Type B pancreatic cell (in vitro differentiated cells): ENCODE measurements at places on chromosomes 6 and 20. TPM values are rescaled to one million over a fixed set of nuclear protein-coding genes. Genes with fewer than 3 reads are reported as not detected.

DNA sequence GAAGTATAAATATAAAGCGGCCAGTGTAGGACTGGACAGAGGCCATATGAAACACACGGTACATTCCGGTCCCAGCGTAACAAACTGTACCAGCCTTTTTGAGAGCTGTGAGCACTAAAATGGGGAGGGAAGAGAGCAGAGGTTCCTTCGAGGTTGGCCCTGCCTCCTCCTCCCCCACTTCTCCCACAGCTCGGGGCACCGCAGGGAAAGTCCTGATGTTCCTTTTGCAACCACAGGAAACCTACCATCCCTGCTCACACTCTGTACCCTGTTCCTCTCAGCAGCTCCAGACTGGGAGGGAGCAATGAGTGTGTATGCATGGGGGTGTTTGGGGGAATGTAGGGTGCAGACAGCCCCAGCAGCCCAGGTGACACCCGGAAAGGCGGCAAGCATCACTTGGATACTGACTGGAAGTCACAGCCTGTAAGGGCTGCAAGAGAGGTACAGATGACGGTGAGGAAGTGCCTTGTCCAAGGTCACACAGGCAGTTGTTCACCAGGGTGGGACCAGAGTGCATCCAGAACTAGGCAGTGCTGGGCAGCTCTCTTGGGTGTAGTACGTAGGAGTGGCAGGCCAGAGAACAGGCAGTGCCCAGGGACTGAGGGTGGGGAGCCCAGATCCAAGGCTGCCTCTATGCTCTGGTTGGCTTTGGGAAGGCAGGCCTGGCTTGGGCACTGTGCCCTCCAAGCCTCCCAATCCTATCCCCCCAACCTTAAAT lies 11.0 kb upstream of the ARMC12 start:
- DNase-seq, result no peak
- H3K27me3 ChIP-seq, result peaks cover 16% of the 10 kb centered on the region
- H3K27ac ChIP-seq, result peak overlapping the region; percentile 81
- H3K4me3 ChIP-seq, result peak overlapping the region; percentile 83
- no peaks in the 10 kb centered on the region for H3K36me3 ChIP-seq

DNA sequence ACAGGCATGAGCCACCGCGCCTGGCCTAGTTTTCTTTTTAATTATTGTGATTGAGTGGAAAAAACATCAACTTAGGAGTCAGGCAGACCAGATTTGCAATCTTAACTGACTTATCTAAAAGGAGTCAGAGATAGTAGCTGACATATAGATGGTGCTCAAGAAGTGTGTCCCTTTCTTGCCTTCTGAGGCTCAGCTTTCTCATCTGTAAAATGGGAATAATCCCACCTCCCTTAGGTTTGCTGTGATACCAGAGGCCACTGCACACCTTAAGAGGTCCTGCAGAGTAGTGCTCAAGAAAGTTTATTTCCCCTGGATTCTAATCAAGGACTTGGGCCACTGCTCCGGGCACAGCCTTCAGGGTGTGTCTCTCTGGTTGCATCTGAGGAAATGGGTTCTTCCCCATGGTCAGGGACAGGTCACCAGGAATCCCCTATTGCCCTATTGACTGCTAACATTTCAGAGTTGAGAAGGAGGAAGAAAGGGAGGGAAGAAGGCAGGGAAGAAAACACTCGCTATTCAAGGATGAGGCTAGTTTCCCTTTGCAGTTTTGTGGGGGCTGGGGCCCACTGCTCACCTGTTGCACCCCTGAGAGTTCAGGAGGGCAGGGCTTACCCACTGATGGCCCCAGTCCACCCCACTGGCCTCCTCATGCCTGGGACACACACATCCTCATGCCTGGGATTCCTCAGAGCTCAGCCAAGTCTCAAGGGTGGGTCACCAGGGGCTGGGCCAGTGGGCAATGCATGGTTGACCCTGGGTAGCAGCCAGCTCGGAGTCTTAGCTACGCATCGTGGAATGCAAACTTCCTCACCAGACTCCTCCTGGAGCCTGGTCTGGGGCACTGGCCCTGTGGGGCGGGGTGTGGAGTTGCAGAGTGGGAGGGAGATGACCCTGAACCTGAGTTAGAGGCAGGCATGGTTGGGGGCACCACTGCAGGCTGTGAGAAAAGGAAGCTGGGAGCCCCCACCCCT lies 21.2 kb downstream of the C6orf132 start:
- DNase-seq, result no peak
- peaks cover 4% of the 10 kb centered on the region for H3K36me3 ChIP-seq
- no peaks in the 10 kb centered on the region for H3K27me3 ChIP-seq
- peak overlapping the region; percentile 55 for H3K27ac ChIP-seq

GRCh38 chr6:1849691-1850090 lies 240.0 kb downstream of the FOXC1 start:
- no peak for DNase-seq
- H3K36me3 ChIP-seq, result peaks cover 8% of the 10 kb centered on the region
- H3K27ac ChIP-seq, result no peak overlapping the region
- H3K4me3 ChIP-seq, result no peak overlapping the region
- H3K27me3 ChIP-seq, result peaks cover 19% of the 10 kb centered on the region
- H3K4me1 ChIP-seq, result peaks cover 20% of the 10 kb centered on the region

- H3K4me1 ChIP-seq, result no peaks in the 10 kb centered on the region
- no peak overlapping the region for H3K27ac ChIP-seq
- no peaks in the 10 kb centered on the region for H3K36me3 ChIP-seq
- no peaks in the 10 kb centered on the region for H3K27me3 ChIP-seq
- no peak for DNase-seq
Observed at GRCh38 chr6:95686272-95686671, 108.9 kb downstream of the MANEA start.

DNA sequence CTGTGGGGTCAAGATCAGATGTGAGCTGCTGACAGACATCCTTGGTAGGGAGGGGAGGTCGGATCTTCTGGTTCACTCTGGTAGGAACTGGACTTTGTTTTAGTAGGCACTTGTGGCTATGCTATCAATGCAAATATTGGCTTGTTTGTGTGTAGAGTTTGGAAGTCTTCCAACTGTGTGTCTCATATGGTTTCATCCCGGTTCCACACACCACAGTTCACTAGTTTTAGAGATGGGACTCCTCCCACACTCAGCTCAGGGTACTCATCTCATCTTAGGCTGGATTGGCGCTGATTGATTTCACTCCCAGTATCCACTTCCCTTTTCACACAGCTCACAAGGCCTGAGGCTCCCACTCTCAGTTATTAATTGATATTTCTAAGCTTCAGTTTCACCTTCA lies 161.3 kb downstream of the THBS2 start:
- no peak for DNase-seq
- H3K27ac ChIP-seq, result no peak overlapping the region
- no peaks in the 10 kb centered on the region for H3K36me3 ChIP-seq
- no peak overlapping the region for H3K4me3 ChIP-seq

- no peak for DNase-seq
- no peaks in the 10 kb centered on the region for H3K36me3 ChIP-seq
- H3K27ac ChIP-seq, result peak overlapping the region; percentile 83
Observed at GRCh38 chr6:106736502-106736901, 107.1 kb downstream of the QRSL1 start.

DNA sequence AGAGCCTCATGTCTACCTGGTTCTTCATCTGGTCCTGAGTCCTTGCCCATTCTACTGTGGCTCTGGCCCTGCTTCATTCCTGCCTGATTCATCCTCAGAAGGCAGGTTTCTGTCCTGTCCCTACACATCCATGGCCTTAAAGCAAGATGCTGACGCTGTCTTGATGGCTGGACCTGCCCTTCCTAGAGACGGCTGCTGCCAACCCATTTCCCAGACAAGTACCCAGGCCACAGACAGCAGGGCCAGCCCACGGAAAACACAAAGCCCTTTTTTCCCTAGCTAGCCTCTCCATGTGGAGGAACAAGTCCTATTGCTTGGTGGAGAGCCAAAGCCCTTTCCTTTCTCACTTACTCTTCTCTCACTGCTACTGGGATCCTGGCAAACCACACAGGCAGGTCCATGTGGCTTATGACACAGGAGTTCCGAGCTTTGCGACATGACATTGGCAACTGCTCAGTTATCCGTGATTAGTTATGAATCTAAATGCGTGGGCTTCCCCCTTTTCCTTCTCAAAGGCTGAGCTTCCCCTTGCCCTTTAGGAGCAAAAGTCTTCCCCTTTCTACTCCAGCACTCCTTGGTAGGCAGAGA lies 72.9 kb downstream of the SLC22A3 start:
- H3K4me3 ChIP-seq, result no peak overlapping the region
- no peak overlapping the region for H3K27ac ChIP-seq
- no peaks in the 10 kb centered on the region for H3K36me3 ChIP-seq
- no peaks in the 10 kb centered on the region for H3K27me3 ChIP-seq
- H3K4me1 ChIP-seq, result no peaks in the 10 kb centered on the region

DNA sequence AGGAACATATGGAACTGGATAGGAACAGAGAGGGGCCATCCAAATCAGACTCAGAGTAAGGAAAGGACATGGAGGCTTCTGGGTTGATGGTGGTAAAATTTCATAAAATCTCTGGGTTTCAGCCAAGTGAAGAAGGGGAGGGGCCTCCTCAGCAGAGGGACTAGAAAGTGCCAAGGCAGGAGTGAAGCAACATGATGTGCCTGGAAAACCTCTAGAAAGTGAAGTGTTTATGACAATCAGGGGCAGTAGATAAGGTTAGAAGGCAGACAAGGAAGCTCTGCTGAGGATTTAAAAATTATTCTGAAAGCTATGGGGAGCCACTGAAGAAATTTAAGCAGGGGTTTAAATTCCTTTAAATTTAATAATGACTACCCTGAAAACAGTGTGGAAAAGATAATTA lies 126.0 kb upstream of the TENT5A start:
- no peak overlapping the region for H3K27ac ChIP-seq
- no peak overlapping the region for H3K4me3 ChIP-seq
- H3K27me3 ChIP-seq, result no peaks in the 10 kb centered on the region
- H3K36me3 ChIP-seq, result no peaks in the 10 kb centered on the region

GRCh38 chr6:158118886-158119285 lies 49.2 kb downstream of the SERAC1 start:
- H3K36me3 ChIP-seq, result peaks cover 24% of the 10 kb centered on the region
- no peaks in the 10 kb centered on the region for H3K4me1 ChIP-seq
- no peak overlapping the region for H3K4me3 ChIP-seq
- no peak for DNase-seq
- no peaks in the 10 kb centered on the region for H3K27me3 ChIP-seq

DNA sequence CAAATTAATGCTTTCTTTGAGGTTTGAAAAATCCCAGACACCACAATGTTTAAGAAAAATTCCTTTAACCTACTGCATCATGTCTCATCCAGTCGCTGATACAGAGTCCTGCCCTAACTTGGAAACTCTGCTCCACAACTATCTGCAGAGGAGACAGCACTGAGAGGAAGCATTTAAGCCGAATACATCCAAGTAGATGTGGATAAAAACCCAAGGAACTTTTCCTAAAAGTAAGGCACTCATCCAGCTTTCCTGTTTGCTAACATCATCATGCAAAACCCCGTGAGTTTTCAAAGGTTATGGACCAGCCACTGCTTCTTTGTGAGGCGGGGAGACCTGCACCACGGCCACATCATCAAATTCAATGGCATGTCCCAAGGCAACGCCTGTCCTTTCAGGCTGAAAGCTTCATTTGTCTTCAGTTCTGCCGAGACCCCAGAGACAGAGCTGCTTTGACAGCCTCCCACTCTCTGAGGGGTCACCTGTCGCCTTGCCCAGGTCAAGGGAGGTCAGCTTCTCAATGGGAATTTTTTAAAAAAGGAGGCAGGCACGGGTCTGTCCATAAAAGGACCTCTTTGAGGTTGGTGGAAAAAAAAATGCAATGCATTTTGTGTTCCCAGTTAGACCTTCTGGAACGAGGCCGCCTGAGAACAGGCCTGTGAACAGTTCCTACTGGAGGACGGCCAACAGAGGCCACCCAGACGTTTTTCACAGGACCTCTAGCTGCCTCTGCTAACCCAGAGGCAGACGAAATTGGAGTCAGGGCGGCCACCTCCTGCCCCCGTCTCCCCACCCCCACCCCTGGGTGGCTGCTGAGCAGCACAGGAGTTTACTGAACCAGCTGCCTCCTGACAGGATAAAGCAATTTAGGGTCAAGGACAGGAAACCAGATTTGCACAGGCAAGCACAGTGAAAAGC lies 142.5 kb upstream of the HDDC2 start:
- H3K4me3 ChIP-seq, result peak overlapping the region; percentile 14
- no peaks in the 10 kb centered on the region for H3K36me3 ChIP-seq
- H3K27me3 ChIP-seq, result no peaks in the 10 kb centered on the region
- H3K27ac ChIP-seq, result no peak overlapping the region
- H3K4me1 ChIP-seq, result peaks cover 14% of the 10 kb centered on the region

DNA sequence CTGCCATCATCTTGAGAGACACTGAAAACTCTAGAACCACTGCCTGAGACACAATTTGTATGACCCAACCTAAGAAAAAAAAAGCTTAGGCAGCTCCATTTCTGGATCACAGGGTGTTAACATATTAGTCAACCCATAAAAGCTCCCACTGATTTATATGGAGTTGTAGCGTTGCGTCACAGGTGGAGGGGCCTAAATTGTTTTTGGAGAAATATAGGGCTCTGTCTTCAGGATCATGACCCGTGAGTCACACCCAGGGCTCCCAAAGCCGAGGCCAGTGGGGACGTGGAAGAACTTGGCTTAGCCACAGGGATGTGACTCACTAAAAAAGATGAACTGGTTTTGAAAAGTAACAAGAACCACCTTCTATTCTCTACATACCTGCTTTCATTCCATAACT lies 116.5 kb upstream of the BMP2 start:
- H3K36me3 ChIP-seq, result no peaks in the 10 kb centered on the region
- H3K27ac ChIP-seq, result no peak overlapping the region
- H3K27me3 ChIP-seq, result peaks cover 3% of the 10 kb centered on the region
- H3K4me3 ChIP-seq, result no peak overlapping the region

DNA sequence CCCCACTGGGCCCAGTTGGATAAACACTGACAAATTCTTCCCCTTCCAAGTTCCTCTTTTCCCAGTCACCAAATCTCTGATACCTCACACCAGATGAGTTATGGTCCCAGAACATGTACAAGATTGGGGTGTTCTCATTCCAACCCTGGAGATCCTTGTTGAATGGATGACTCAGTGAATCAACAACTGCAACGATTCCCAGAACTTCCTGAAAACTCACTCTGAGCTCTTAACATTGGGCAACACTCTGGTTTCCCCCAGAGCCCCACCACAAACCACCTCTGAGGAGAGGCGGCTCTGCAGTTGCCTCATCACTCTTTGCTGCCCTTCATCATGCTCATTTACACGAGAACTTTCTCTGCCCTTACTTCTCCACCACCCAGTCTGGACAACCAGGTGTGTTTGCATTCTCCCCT lies 115.2 kb downstream of the MRPL14 start:
- H3K27ac ChIP-seq, result no peak overlapping the region
- peaks cover 10% of the 10 kb centered on the region for H3K4me1 ChIP-seq
- H3K4me3 ChIP-seq, result no peak overlapping the region

GRCh38 chr6:11486486-11486885 lies 51.1 kb upstream of the TMEM170B start:
- peaks cover 10% of the 10 kb centered on the region for H3K4me1 ChIP-seq
- no peak overlapping the region for H3K27ac ChIP-seq
- H3K27me3 ChIP-seq, result peaks cover 3% of the 10 kb centered on the region

The CCDC170 gene
- 0.24 and 1.9 TPM in 2 replicates for total RNA-seq

The OPN5 gene
- 4.6 TPM in 1 of 2 replicates, not detected in the other for total RNA-seq

The PDYN gene
- 0.19 TPM in 1 of 2 replicates, not detected in the other for total RNA-seq

The TCP1 gene
- total RNA-seq, result 206 and 235 TPM in 2 replicates

The SYNDIG1 gene
- 4.1 and 4.3 TPM in 2 replicates for total RNA-seq

The RIMS4 gene
- total RNA-seq, result 3.6 and 7.5 TPM in 2 replicates
